ENCODE measurements at places on chromosomes 5 and 9. TPM values are rescaled to one million over a fixed set of nuclear protein-coding genes. Genes with fewer than 3 reads are reported as not detected.

Gene DAB2IP
- total RNA-seq = 84.2 TPM

Gene OR1L4
- not detected for total RNA-seq

Gene ALDH1A1
- 566 TPM for total RNA-seq

Gene GDA
- 1.2 TPM for total RNA-seq

Gene IL13
- not detected for total RNA-seq

Gene ZNF354C
- total RNA-seq = 2.0 TPM

Gene SLC22A4
- total RNA-seq = not detected

DNA sequence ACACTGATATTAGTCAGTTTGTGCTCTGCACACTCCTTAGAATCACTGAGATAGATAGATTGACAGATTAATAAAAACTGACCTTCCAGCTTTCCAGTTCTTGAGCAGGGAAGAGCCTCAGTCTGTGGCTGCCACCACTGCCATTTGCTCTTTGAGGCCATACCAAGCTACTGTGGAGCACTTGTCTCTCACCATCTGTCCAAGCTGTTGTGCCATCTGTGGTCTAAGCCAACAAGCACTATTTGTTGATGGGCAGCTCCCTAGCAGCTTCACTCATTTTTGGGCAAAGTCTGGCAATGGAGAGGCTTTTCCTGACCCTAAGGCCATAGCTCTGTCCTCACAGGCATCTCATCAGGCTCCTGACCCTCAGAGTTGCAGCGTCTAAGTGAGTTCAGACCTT is 30.4 kb downstream of the HTR1A start:
- no peaks in the 10 kb centered on the region for H3K36me3 ChIP-seq
- DNase-seq = no peak
- no peaks in the 10 kb centered on the region for H3K4me1 ChIP-seq
- no peak overlapping the region for H3K27ac ChIP-seq
- H3K4me3 ChIP-seq = no peak overlapping the region

GRCh38 chr9:69155341-69156030 is 18.6 kb upstream of the TJP2 start:
- H3K27ac ChIP-seq = no peak overlapping the region
- H3K4me1 ChIP-seq = peaks cover 9% of the 10 kb centered on the region
- no peaks in the 10 kb centered on the region for H3K27me3 ChIP-seq
- DNase-seq = no peak
- H3K4me3 ChIP-seq = no peak overlapping the region
- H3K36me3 ChIP-seq = no peaks in the 10 kb centered on the region

DNA sequence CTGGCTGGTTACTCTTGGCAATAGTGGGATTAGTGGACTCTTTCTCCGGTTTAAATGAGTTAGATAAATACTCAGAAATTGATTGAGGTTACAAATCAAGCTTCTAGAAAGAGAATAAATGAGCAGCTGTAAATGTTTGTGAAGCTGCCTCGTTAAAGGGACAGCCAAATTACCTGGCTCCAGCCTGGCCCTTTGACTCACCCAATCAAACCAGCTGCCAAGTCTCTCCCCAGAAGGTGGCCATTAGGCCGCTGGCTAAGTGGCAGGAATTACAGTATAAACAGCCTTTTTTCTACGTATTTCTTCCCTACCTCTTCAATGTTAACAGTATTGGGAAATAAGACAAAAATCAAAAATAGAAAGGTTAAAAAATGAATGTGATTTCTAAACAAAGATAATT is 46.0 kb upstream of the SRFBP1 start:
- H3K27ac ChIP-seq = no peak overlapping the region
- H3K4me1 ChIP-seq = peaks cover 9% of the 10 kb centered on the region
- no peaks in the 10 kb centered on the region for H3K36me3 ChIP-seq
- no peaks in the 10 kb centered on the region for H3K27me3 ChIP-seq

GRCh38 chr9:129561594-129562281 is 59.2 kb downstream of the C9orf50 start:
- H3K4me3 ChIP-seq = no peak overlapping the region
- no peaks in the 10 kb centered on the region for H3K27me3 ChIP-seq
- no peak for DNase-seq
- no peaks in the 10 kb centered on the region for H3K36me3 ChIP-seq
- H3K4me1 ChIP-seq = no peaks in the 10 kb centered on the region

GRCh38 chr9:104921067-104921741 is 6.8 kb downstream of the ABCA1 start:
- peak overlapping the region; percentile 43 for H3K27ac ChIP-seq
- H3K27me3 ChIP-seq = no peaks in the 10 kb centered on the region
- H3K4me1 ChIP-seq = peaks cover 20% of the 10 kb centered on the region
- H3K36me3 ChIP-seq = no peaks in the 10 kb centered on the region
- H3K4me3 ChIP-seq = no peak overlapping the region

- DNase-seq = no peak
- peaks cover 6% of the 10 kb centered on the region for H3K36me3 ChIP-seq
- H3K4me3 ChIP-seq = no peak overlapping the region
- no peak overlapping the region for H3K27ac ChIP-seq
- H3K4me1 ChIP-seq = no peaks in the 10 kb centered on the region
- H3K27me3 ChIP-seq = no peaks in the 10 kb centered on the region
These were observed 174.0 kb downstream of the RAPGEF6 start for GRCh38 chr5:131460867-131461572.

DNA sequence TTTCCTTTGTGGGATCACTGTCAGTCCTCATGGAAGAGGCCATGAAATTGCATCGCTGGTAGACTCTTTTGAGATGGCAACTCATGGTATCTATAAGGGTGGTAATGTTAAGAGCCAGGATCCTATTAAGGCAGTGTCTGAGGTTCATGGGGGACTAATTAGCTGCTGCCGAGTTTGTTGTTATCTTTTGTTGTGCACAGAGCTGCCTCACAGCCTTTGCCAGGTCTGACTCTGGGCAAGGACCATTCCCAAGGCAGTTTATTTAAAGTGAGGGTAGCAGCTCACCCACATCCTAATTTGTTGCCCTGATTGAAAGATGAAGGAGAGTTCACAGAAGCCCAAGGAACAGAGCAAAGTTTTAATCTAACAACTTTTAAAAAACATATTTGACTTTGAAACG is 7.9 kb downstream of the SMARCA2 start:
- peaks cover 27% of the 10 kb centered on the region for H3K4me1 ChIP-seq
- peak overlapping the region; percentile 35 for H3K27ac ChIP-seq
- DNase-seq = no peak
- no peaks in the 10 kb centered on the region for H3K27me3 ChIP-seq

DNA sequence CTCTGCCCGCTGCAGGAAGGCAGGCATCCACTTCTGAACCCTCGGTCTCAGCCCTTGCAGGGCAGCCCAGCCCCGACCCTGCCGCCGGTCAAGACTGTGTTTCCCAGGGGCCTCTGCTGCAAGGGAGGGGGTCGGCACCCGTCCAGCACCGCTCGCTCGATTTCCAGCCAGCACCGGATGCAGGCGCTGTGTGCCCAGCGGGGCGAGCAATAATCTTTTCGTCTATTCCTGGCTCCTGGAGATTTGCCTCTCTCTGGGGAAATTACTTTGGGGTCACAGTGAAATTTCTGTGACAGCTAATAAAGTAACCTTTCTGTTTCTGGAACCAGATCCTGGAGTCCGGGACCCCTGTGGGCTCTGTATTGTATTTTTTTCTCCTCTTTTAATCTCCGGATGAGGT is 155.3 kb downstream of the COL23A1 start:
- no peak overlapping the region for H3K4me3 ChIP-seq
- no peaks in the 10 kb centered on the region for H3K4me1 ChIP-seq
- DNase-seq = no peak
- no peaks in the 10 kb centered on the region for H3K27me3 ChIP-seq
- H3K36me3 ChIP-seq = no peaks in the 10 kb centered on the region
- no peak overlapping the region for H3K27ac ChIP-seq

GRCh38 chr5:129459777-129460671 is at the start of gene ADAMTS19:
TSS of gene ADAMTS19 (plus strand) at chr5:129460298. CDS start at chr5:129460392, 94 bp downstream.
- peaks cover 12% of the 10 kb centered on the region for H3K4me1 ChIP-seq
- H3K27ac ChIP-seq = peak within 1 kb of the TSS; percentile 1
- no peak within 1 kb of the TSS for H3K4me3 ChIP-seq
- peaks cover 33% of the 10 kb centered on the region for H3K27me3 ChIP-seq
- peak; percentile 12 for DNase-seq

- H3K4me3 ChIP-seq = no peak overlapping the region
- no peaks in the 10 kb centered on the region for H3K36me3 ChIP-seq
- no peaks in the 10 kb centered on the region for H3K4me1 ChIP-seq
- no peaks in the 10 kb centered on the region for H3K27me3 ChIP-seq
These were observed 349.8 kb upstream of the DAB2 start for GRCh38 chr5:39774605-39775004.

DNA sequence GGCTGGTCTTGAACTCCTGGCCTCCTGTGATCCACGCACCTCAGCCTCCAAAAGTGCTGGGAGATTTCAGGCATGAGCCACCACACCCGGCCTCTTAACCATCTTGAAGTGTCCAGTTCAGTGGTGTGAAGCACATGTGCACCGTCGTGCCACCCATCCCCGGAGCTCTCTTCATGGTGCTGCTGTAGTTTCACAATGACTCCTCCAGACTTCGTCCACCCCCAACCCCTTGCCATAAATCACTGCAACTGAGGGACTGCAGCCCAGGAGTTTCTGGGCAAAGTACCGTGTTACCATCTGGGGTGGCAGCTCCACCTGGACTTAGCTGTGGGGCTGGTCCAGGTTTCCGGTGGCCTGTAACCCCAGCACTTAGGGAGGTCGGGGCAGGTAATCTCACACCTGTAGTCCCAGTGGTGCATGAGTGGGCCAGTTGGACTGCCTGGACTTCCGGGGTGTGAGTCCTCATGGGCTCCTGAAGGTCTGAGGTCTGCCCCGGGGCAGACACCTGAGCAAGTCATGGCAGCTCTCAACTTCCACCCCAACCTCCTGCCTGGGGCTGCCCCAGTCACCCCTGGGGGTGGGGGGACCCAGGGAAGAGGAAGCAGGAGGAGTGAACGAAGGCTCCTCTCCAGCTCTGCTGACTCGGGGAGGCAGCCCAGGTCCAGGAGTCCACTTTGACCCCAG is 6.6 kb upstream of the N4BP3 start:
- H3K27me3 ChIP-seq = peaks cover 3% of the 10 kb centered on the region
- no peaks in the 10 kb centered on the region for H3K36me3 ChIP-seq
- no peak overlapping the region for H3K27ac ChIP-seq
- no peak for DNase-seq

DNA sequence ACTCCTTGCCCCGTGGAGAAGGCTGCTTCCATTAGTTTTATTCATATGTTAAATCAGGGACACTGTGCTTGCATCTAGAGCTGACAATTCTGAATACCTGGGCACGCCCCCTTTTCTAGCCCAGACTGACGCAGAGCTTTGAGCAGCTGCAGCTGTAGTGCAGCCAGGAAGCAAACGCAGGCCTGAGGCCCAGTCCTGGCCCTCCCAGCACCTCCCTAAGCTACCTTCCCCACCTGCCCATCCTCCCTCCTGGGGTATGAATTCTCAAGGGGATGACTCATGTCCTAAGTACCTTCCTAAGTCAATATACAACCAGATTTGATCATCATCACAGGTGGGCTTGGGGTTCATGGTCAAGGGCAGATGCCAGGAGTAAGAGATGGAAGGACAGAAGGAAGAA is 3.5 kb downstream of the PHF19 start:
- peaks cover 3% of the 10 kb centered on the region for H3K4me1 ChIP-seq
- DNase-seq = no peak
- H3K4me3 ChIP-seq = no peak overlapping the region
- no peaks in the 10 kb centered on the region for H3K27me3 ChIP-seq
- H3K27ac ChIP-seq = no peak overlapping the region
- no peaks in the 10 kb centered on the region for H3K36me3 ChIP-seq

DNA sequence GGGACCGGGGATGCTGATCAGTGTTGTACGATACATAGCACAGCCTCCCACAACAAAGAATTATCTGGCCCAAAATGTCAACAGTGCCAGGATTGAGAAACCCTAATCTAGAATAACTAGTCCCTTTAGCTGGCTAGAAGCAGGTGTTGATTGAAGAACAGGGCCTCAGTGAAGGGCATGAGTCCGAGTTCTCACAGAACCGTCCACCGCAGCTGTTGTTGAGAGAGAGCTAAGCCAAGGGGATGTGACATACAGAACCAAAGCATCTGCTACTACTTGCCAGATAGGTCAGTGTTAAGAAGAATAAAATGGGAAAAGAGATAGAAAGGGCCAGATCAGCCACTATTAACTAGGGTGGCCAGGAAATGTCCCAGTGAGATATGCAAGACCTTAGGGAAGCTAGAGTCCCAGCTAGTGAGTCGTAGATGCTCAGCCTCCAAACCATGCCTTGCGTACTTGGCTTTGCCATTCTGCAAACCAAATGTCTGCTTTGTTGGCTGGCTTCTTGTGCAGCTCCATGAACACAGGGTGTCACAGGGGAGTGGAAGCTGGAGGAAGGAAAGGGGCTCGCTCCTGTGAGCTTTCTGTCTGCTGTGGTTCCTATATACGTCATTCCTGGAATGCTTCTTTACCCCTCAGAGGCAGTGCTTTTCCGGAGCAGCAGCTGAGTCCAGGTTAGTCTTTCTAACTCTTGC is 68.9 kb downstream of the FBXO38 start:
- H3K36me3 ChIP-seq = no peaks in the 10 kb centered on the region
- H3K4me3 ChIP-seq = no peak overlapping the region
- DNase-seq = no peak
